Hepatic stellate cell (primary cell): ENCODE measurements at places on chromosomes 4 and X.
A peak's percentile ranks its signal among the peaks of the same experiment; 100 is the strongest.

DNA sequence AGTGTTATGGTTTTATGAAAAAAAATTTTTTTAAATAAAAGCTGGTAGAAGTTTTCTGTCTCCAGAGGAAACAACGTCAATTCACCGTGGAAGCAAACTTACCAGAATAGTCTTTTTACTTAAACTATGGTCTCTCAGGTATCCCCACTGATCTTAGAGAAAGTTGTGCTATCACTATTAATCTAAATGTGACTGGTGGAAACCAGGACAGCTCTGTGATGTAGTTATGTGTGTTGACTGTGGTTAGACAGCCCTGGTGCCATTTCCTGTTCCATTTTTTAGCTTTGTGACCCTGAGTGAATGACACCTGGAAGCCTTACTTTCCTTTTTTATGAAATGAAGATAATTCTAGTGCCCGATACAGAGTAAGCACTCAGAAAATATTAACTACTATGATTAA is 111.8 kb upstream of the HUWE1 start:
- DNase-seq, result no peak

- no peak for DNase-seq
These were observed 748.0 kb downstream of the PCDH18 start for GRCh38 chr4:136784326-136784725.

- peak; percentile 20 for DNase-seq
These were observed 46.3 kb downstream of the ATP10D start for GRCh38 chr4:47531241-47531953.

DNA sequence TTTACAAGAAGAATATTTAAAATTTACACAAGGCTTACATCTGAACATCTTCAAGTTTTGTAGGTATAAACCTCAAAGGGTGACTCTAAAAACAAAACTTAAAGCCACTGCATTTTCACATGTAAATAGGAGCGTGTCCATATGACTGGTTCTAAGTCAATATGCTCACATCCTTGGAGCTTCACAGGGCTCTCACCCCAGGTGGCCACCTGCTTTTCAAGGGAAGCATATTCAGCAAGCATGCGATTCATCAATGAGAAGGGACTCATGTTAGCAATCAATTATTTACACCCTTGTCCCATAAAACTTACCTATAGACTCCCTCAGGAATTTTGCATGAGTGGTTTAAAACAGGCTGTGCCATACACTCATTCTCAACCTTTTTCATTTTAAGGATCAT is 17.8 kb upstream of the KLHL34 start:
- DNase-seq, result no peak

DNA sequence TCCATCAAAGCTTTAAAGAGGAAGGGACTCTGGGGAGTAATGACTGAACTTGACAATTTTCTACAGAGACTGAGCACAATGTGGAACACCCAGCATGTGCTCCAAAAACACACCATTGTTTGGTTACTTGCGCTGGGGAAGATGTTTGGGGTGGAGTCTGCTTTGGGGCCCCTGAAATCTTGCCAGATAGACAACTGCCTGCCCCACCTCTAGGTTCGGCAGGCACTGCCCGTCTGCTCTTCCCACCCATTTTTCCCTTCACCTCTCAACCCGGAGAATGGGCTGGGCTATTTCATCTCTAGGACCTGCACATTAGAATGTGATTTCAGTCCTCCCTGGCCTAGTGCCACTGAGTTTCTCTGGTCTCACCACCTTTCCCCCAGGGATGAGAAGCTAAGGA is 41.9 kb downstream of the TSC22D3 start:
- no peak for DNase-seq

GRCh38 chrX:49191574-49192011 is 5.4 kb upstream of the PRICKLE3 start:
- no peak for DNase-seq

- no peak for DNase-seq
These were observed 20.8 kb downstream of the ATP5ME start for GRCh38 chr4:653080-653821.

DNA sequence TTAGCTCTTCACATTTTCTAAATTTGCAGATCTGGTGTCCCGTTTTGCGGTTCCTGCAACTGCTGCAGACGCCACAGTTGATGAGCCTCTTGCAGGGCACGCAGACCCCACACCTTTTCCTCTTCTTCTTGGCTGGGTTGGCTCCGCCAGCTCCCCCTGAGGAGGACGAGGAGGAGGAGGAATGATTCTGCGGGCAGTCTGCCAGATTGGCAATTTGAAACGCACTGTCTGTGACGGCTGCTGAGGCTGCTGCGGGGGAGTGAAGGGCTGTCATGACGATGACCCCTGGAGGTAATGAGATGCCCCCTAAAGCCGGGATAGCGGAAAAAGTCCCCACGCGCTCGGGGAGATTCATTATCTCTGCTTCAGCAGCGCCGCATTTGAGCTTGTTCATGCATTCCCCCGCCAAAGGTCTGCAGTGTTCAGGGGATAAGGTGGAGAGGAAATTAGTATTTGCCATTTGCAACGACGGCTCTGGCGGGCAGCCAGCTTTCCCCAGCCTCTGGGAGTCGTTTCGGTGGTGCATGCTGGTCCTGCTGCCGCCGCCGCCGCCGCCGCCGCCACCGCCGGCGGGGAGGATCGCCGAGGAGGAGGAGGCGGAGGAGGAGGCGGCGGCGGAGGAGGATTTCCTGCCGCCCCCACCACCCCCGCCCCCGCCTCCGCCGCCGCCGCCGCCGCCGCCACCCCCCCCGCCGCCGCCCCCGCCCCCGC is 3.8 kb downstream of the CXXC4 start:
- DNase-seq, result peak; percentile 43

DNA sequence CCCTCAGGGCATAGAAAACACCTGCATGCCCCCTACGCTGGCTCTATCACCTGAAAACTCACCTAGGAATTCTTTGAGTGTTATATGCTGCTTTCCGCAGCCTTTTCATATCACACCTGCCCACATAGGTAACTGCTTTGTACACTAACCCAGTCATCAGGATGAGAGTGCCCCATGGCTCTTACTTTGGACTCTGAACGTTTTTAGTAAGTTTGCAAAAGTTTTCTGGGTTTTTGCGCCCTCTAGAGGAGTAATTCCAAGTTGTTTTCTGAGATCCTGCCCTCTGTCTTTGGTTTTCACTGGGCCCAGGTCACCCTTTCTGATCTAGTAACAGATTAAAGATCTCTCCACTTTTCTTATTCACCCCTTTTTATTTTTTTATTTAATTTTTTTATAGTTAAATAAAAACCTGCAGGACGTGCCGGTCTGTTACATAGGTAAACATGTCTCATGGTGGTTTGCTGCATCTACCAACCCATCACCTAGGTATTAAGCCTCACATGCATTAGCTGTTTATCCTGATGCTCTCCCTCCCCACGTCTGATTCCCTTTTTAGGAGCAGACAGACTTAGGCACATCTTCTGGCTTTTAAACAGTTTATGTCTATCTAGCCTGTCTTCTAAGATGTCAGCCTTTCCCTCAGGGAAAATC is 139.2 kb downstream of the NWD2 start:
- peak; percentile 10 for DNase-seq
